ENCODE measurements at places on chromosomes 5 and 9. TPM values are rescaled to one million over a fixed set of nuclear protein-coding genes. Genes with fewer than 3 reads are reported as not detected.

SNX18 gene
- 16.7 TPM for total RNA-seq

PCDHB12 gene
- total RNA-seq, result 1.2 TPM

S100Z gene
- not detected for total RNA-seq

DNAI1 gene
- not detected for total RNA-seq

ARHGEF37 gene
- total RNA-seq, result 10.2 TPM

IFNA13 gene
- total RNA-seq, result not detected

CER1 gene
- total RNA-seq, result not detected

ADGRV1 gene
- 0.35 TPM for total RNA-seq

LRRC70 gene
- 1.7 TPM for total RNA-seq

NR5A1 gene
- not detected for total RNA-seq

SLC25A2 gene
- 1.0 TPM for total RNA-seq

GOLM1 gene
- 177 TPM for total RNA-seq

SRA1 gene
- total RNA-seq, result 28.2 TPM

ZFP62 gene
- total RNA-seq, result 37.1 TPM

PAEP gene
- not detected for total RNA-seq

PROP1 gene
- not detected for total RNA-seq

SURF2 gene
- 32.3 TPM for total RNA-seq

ADGRD2 gene
- not detected for total RNA-seq

PCDHGA9 gene
- total RNA-seq, result 3.2 TPM

SLC36A2 gene
- not detected for total RNA-seq

LOX gene
- 38.7 TPM for total RNA-seq

NUDT12 gene
- total RNA-seq, result 15.3 TPM

GNA14 gene
- total RNA-seq, result 0.10 TPM

TAS2R1 gene
- not detected for total RNA-seq

AGXT2 gene
- not detected for total RNA-seq

SLC12A7 gene
- 42.2 TPM for total RNA-seq

SHISAL2B gene
- total RNA-seq, result not detected

PTGES gene
- total RNA-seq, result 3.2 TPM

AHRR gene
- total RNA-seq, result 2.4 TPM

PCDHGC5 gene
- total RNA-seq, result 0.17 TPM

PCYOX1L gene
- 5.0 TPM for total RNA-seq

IFNK gene
- not detected for total RNA-seq

C9orf50 gene
- total RNA-seq, result not detected

KIAA0825 gene
- 3.3 TPM for total RNA-seq

HRCT1 gene
- 0.45 TPM for total RNA-seq

GHR gene
- 0.55 TPM for total RNA-seq

PCDHB4 gene
- total RNA-seq, result 0.35 TPM

CDX1 gene
- total RNA-seq, result not detected
